H1 (cell line): ENCODE measurements at places on chromosomes 1 and 21. TPM values are rescaled to one million over a fixed set of nuclear protein-coding genes. Genes with fewer than 3 reads are reported as not detected.

Gene PTPN22
- not detected in 2 replicates for polyA plus RNA-seq

Gene NUP210L
- polyA plus RNA-seq = not detected in 2 replicates

Gene AMY2A
- polyA plus RNA-seq = not detected in 2 replicates

Gene RPE65
- not detected in 2 replicates for polyA plus RNA-seq

Gene LAMC1
- polyA plus RNA-seq = 29.8 and 47.6 TPM in 2 replicates

Gene FBXO2
- polyA plus RNA-seq = 57.9 and 99.1 TPM in 2 replicates

Gene KRTAP13-2
- polyA plus RNA-seq = not detected in 2 replicates

Gene SPATA46
- not detected in 2 replicates for polyA plus RNA-seq

Gene DDI2
- polyA plus RNA-seq = 7.7 and 11.8 TPM in 2 replicates

Gene ACKR1
- 0.66 and 1.00 TPM in 2 replicates for polyA plus RNA-seq

Gene FLG2
- not detected in 2 replicates for polyA plus RNA-seq

Gene DIRAS3
- polyA plus RNA-seq = 0.11 and 0.13 TPM in 2 replicates

Gene TAS1R3
- polyA plus RNA-seq = 0.03 and 0.16 TPM in 2 replicates

Gene HES4
- 3.5 and 12.8 TPM in 2 replicates for polyA plus RNA-seq

Gene DOP1B
- 2.8 and 4.1 TPM in 2 replicates for polyA plus RNA-seq

Gene HLX
- polyA plus RNA-seq = 0.11 and 0.17 TPM in 2 replicates

Gene BCAR3
- polyA plus RNA-seq = 5.6 and 7.3 TPM in 2 replicates

Gene SMIM12
- polyA plus RNA-seq = 43.8 and 49.2 TPM in 2 replicates

Gene ROR1
- 27.5 and 33.6 TPM in 2 replicates for polyA plus RNA-seq

Gene SLC25A44
- 27.0 and 32.1 TPM in 2 replicates for polyA plus RNA-seq

Gene RXFP4
- 0.09 TPM in 1 of 2 replicates, not detected in the other for polyA plus RNA-seq

Gene PRCC
- polyA plus RNA-seq = 84.1 and 95.2 TPM in 2 replicates

Gene HSD3B2
- 0.05 TPM in 1 of 2 replicates, not detected in the other for polyA plus RNA-seq

Gene LRRC53
- polyA plus RNA-seq = not detected in 2 replicates

Gene PROX1
- 0.30 and 0.82 TPM in 2 replicates for polyA plus RNA-seq

Gene MIXL1
- polyA plus RNA-seq = 1.1 and 1.8 TPM in 2 replicates

Gene ANKRD45
- 0.33 and 0.41 TPM in 2 replicates for polyA plus RNA-seq

Gene HECTD3
- polyA plus RNA-seq = 51.6 and 52.7 TPM in 2 replicates

Gene SORT1
- polyA plus RNA-seq = 15.3 and 18.7 TPM in 2 replicates

Gene IL19
- polyA plus RNA-seq = not detected in 2 replicates

Gene GNG4
- 95.5 and 121 TPM in 2 replicates for polyA plus RNA-seq

Gene ARMH1
- 0.85 and 3.3 TPM in 2 replicates for polyA plus RNA-seq

Gene TMEM52
- 30.2 and 46.3 TPM in 2 replicates for polyA plus RNA-seq

Gene PRAMEF5
- polyA plus RNA-seq = not detected in 2 replicates

Gene TMEM269
- polyA plus RNA-seq = 0.14 TPM in 2 replicates

Gene SHE
- 0.28 and 0.44 TPM in 2 replicates for polyA plus RNA-seq

Gene TRABD2B
- polyA plus RNA-seq = 0.95 and 1.5 TPM in 2 replicates

Gene HOOK1
- polyA plus RNA-seq = 2.9 and 5.6 TPM in 2 replicates

Gene C1QB
- polyA plus RNA-seq = not detected in 2 replicates

Gene SLAMF7
- polyA plus RNA-seq = not detected in 2 replicates

Gene KCNJ9
- 0.02 and 0.11 TPM in 2 replicates for polyA plus RNA-seq

Gene ZMPSTE24
- 7.9 and 12.7 TPM in 2 replicates for polyA plus RNA-seq

Gene MFAP2
- 326 and 394 TPM in 2 replicates for polyA plus RNA-seq

Gene FCRL1
- polyA plus RNA-seq = not detected in 2 replicates

Gene CFHR3
- polyA plus RNA-seq = 0.08 and 0.20 TPM in 2 replicates

Gene LIN28A
- polyA plus RNA-seq = 313 and 403 TPM in 2 replicates

Gene AMY1B
- polyA plus RNA-seq = not detected in 2 replicates

Gene CIART
- 23.3 and 33.3 TPM in 2 replicates for polyA plus RNA-seq

Gene OR10J1
- not detected in 2 replicates for polyA plus RNA-seq

Gene RGS16
- 5.7 and 7.7 TPM in 2 replicates for polyA plus RNA-seq

Gene ARID4B
- polyA plus RNA-seq = 3.3 and 5.1 TPM in 2 replicates

Gene CFHR2
- polyA plus RNA-seq = not detected in 2 replicates
